ENCODE measurements at places on chromosomes 6 and 20.
A peak's percentile ranks its signal among the peaks of the same experiment; 100 is the strongest.

GRCh38 chr6:120614723-120615122 is 719.6 kb downstream of the TBC1D32 start:
- no peak for DNase-seq

DNA sequence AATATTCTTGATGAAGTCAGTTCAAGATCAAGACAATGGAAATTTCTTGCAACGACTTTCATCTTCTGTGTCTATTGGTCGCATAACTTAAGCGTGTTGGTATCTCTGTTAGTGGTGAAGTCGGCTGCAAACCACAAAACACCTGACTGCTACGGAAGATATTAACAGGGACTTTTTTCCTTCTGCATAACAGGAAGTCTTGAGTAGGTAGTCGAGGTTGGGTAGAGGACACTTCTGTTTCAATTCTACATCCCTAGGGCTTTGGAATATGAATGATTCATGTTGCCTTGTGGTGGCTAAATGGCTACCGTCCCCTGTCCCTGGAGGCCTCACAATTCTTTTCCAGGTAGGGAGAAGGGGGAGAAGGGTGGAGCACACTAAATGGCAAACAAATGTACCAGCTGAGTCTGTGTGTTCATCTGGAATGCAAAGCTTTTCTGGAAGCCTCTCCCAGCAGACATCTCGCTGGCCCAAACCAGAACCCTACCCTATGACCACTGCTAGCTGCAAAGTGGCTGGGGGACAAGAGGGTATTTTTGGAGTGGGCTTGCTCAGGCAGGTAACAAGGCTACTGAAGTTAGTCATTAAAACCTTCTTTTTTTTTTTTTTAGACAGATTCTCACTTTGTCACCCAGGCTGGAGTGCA is 34.6 kb upstream of the NKX2-2 start:
- peak; percentile 71 for DNase-seq

DNA sequence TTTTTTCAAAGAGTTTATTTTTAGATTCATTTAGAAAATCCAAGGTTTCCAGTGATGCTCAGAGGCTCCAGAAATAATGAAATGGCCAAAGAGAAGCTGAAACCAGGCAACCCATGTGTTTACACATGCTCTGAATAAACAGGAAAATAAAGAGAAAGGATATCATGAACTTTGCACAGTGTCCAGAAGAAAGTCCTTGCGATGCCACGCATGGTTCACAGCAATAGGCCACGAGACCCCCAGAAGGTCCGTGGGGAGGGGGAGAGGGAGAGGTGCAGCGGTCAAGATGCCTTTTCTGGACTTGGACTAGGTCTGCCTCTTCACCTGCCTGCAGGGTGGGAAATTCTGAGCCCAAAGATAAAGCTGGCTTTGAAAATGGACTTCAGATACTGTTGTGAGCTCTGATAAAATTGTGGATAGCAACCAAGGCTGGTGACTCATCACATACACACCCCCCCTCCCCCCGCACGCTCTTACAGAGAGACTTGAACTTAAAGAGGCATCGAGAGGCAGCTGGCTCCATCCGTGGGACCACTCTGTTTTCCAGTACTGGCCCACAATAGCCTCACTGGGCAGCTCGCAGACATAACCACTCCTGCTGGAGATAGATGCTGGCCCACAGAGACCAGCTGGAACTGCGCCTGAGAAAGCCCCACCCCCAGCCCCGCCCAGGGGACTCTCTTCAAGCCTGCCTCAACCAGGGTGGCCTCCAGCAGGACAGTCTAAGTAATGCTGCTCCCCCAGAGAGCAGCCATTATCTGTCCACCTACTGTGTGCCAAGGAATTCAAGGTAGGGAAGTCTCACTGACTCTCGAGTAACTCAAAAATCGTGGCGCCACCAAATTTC is 21.2 kb upstream of the NFATC2 start:
- no peak for DNase-seq

- no peak for DNase-seq
These were observed 134.0 kb upstream of the ARMC2 start for GRCh38 chr6:108714101-108714765.

- no peak for DNase-seq
These were observed 86.7 kb downstream of the AHI1 start for GRCh38 chr6:135410856-135411255.

DNA sequence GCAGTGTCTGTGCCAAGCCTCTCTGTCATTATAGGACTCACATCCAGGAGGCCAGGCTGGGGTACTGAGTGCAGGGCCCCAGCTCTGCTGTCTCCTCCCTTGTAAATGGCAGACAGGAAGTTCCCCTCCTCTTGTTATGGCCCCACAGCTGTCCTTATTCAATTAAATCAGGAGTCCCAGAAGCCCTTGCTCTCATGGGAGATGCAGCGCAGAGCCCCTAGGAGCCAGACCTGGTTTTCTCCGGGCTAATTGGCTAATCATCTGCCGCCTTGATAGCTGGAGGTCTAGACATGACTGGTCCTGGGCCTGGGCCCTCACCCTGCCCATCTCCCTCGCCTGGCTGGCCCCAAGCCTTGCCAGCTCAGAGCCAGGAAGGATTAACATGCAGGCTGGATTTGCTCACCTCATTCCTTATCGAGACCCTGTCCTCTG is 172.0 kb downstream of the VEGFA start:
- no peak for DNase-seq

DNA sequence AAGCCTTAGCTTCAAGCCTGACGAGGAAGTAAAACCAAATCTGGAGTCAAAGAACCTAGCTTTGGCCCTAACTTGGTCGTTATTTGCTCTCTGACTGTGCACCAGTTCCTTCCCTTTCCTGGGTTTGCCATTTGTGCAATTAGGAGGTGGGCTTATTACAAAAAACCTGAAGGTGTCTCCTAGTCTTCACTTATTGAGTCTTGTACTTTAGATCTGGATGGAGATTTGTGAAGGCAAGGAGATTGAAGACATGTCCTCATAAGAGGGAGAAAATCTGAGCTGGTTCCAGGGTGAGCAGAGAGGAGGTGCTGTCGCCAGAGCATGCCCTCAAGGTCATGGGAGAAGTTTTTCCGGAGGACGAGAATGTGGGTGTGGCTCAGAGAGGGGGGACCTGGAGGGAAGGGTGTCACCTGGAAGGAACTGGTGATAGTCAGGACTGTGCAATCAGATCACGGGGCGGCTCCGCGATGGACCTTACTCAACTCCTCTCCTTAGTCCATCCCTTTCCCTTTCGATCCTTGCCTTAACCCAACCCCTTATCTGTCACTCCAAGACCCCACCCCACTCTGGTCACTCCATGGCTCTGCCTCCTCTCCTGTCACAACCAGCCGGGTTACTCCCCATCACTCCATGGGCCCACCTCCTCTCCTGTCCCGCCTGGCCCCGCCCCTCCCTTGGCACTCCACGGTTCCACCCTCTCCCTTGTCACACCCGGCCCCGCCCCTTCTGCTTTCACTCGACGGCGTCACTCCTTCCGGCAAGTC is 588 bp upstream of the ACSS2 start:
- DNase-seq, result no peak

- no peak for DNase-seq
These were observed 117.8 kb upstream of the TRAF3IP2 start for GRCh38 chr6:111723412-111723970.

GRCh38 chr20:57654363-57654997 is 34.3 kb upstream of the ZBP1 start:
- DNase-seq, result peak; percentile 65

DNA sequence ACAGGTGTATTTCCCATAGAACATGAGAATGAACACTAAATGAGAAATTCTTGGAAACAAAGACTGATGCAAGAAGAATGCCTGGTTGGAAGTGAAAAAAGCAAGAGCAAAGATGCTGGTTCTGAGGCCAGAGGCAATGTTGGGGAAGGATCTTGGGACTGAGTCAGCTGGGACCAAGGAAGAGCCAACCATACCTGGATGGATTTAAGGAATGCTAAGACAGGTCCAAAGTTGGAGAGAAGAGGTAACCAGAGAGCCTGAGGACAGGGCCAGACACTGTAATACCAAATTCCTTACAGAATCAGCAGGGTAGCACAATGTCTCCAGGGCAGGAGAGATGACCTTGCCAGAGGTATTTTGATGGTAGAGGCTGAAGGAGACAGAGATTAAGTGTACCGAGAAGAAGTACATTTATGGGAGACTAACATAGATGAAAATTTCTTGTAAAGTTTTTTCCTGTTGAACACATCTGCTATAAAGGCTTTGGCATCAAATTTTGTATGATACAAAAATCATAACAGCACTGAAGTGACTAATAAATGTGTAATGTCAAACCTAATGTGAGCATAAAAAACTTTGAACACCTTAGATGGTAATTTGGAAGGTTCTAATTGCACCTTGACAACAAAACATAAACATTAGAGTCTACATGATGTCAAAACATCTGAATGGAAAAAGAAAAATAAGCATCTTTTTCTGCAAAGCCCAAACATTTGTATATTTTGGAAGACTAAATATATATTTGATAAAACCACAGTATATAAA is 221.7 kb upstream of the MARCKS start:
- DNase-seq, result no peak

GRCh38 chr6:2961506-2961905 is 9.9 kb downstream of the SERPINB6 start:
- no peak for DNase-seq

DNA sequence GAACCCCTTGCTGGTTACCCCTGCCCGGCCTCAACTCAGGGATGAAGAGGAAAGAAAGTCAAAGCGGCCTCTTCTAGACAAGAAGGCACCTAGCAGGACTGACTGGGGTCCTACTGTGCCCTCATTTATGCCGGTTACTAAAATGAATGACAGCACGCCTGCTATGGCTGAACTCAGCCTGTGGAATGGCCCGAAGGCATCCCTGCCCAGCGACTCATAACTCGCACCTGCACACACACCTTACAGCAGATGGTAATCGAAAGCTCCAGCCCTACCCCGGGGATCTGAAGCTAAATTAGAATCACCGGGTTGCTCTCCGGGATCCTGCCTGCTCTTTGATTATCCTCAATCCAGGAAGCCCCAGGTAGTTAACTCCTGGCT is 747 bp upstream of the TXNDC5 start:
- DNase-seq, result no peak

GRCh38 chr6:150987371-150987828 is 121.9 kb downstream of the MTHFD1L start:
- peak; percentile 39 for DNase-seq

- DNase-seq, result no peak
These were observed 21.7 kb upstream of the RFPL4B start for GRCh38 chr6:112325444-112325843.

DNA sequence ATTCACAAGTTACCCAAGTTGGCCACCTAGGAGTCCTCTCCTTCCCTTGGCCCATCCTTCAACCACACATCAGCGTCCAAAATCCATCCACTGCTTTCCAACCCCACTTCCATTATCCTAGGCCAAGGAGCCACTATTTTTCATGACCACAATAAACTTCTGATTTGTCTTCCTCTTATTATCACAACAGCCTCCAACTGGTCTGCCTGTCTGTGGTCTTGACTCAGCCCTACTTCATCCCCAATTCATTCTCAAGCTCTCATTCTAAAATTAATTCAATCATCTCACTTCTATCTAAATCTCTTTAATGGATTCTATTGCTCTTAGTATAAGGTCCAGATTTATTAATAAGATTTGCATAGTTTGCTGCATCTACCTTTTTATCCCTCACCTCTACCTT is 189.0 kb upstream of the PRDM1 start:
- DNase-seq, result no peak
